ENCODE measurements at places on chromosomes 11 and 22.
A peak's percentile ranks its signal among the peaks of the same experiment; 100 is the strongest.

DNA sequence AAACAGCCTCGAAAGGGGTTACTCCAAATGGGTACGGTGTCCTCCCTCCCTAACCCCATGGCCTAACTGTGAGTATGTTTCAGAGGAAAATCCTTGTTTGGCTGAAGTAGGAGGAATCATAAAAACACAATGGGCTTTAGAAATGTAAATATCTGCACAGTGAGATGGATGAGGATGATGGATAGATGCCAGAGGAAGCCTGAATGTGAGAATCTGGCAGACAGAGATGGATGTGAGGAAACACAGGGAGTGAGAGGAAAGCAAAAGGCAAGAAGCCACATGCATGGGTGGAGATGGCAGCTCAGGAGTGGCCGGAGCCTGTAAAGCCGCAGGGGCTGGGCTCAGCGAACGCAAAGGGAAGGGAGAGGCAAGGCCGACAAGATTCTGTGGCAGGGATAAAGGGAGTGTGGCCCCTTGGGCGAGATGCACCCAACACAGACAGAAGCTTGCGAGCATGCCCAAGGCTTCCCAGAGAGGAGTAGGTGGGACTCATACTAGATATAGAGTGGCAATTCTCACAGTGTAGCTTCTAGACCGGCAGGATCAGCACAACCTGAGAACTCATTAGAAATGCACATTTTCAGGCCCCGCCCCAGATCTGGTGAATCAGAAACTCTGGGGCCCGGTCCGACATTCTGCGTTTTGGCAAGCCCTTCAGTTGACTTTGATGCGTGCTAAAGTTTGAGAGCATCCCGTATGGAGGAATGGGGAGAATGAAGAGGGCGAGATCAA lies 237.3 kb upstream of the CADM1 start:
- peak; percentile 31 for DNase-seq

DNA sequence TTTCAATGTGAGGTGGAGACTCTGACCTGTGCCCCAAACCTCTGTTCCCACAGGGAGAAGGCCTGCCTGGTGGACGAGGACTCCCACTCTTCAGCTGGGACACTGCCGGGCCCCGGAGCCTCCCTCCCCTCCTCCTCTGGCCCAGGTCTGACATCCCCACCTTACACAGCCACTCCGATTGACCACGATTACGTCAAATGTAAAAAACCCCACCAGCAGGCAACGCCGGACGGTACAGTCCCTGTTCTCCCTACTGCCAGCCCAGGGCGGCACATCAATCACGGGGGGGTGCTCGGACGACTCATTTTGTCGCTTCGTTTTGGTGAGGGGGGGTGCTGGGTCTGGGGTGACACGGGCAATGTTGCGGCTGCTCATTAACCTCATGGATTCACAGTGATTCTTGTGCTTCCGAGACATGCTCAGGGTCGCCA lies 83.3 kb upstream of the SUSD2 start:
- DNase-seq: no peak

- DNase-seq: no peak
Measured at GRCh38 chr11:94066901-94067429, 45.8 kb downstream of the HEPHL1 start.

DNA sequence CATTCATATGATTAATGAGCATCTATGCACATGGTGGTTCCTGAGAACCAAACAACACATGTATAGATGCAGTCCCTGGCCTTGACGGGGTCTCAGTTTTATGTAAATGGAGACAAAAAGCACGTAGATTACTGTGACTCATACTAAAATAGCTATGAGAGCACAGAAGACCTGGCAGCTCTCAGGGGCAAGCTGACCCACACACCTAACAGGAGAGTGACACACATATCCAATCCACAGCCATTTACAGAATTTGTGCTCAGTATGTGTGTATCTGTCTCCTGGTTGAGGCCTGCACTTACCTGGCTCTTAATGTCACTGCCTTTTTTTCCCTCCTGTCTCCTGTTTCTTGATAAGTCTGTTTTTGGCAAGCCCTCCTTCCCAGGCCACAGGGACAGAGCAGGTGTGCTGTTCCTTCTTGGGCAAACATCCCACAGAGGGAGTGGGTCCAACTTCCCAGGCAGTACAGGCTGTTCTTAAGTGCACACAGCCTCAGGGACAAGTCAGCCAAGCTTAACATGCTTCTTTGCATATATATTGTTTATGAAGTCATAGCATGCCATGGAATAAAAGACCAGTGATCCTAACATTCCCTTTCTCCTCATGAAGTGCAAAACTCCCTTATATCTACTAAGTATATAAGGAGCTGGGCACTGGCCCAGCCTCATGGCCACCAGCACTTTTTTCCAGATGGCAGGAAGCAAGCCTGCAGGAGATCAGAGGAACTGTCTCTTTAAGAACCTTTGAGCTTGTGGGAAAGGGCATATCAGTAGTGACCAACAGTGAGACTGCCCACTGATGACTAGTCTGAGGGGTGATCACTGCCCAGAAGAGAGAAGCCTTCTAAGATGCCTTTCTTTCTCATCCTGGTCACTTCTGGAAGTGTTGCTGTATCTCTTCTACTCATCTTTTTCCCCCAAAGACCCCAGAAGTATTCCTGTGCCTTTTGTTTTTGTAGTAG lies 124.7 kb upstream of the CCDC90B start:
- no peak for DNase-seq

DNA sequence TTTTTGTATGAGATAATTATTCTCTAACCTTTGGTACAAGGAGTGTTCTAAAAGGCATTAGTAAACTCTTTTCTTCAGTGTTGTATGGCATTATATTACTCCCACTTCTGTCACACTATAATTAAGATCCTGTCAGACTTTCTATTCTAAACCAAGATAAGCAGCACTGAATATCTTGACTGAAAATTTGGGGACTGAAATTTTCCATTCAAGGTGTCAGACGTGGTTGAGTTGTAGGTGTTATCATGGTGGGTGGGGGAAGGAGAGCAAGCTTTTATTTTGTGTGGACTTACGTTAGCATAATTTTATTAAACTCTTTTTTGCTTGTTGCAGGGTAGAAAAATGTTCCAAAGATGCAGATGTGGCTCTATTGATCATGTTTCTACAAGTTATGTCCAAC lies 22.9 kb downstream of the MUC15 start:
- DNase-seq: no peak

DNA sequence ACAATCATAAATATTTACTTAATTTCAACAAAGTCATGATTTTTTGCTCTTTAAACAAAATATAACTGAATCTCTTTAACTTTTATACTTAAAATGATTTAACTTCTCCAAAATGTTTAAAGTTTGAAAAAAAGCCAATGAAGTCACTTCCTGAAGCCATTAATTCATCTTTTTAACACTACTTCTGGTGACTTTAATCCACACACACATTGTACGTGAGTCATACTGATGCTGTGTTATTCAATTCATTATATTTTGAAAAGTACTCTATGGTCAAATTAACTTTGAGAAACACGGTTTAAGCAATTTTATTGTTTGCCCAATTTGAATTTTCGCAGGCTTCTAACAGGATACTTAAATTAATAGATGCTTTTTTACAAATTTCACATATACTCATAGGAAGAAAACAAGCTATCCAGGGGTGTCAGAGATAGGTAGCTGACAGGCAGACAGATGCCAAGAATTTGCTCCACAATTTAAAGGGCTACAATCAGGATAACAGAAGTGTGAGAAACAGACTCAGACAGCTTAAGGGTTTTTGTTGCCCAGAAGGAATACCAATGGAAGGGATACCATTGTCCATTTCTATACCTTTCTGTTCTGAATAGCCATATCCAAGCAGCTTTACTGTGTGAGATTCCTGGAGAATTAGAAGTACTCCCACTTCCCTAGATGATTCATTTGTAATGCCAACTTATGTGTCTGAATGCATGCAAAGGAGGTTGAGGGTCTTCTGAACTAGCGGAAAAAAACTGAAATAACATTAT lies 118.4 kb downstream of the RBFOX2 start:
- DNase-seq: no peak

- DNase-seq: no peak
Measured at GRCh38 chr22:29732883-29733282, 13.1 kb downstream of the CABP7 start.

DNA sequence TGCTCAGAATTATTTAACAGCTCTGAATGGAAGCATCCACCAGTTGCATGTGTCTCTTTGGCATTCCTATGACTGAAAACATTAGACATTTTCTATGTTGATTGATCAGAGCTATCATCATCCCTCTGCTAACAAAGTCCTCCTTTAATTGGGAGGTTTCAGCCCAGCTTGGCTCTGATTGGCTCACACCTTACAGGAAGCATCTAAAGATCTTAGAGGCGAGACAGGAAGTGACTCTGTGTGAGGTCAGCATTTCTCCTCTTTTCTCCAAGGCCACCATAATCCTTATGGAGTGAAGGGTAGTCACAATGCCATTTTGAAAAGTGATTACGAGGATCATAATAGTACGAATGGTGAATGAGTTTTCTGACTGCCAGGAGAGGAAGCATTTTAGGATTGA lies 260.8 kb downstream of the MIAT start:
- DNase-seq: no peak

GRCh38 chr11:34619062-34619516 lies 1.8 kb upstream of the EHF start:
- no peak for DNase-seq

DNA sequence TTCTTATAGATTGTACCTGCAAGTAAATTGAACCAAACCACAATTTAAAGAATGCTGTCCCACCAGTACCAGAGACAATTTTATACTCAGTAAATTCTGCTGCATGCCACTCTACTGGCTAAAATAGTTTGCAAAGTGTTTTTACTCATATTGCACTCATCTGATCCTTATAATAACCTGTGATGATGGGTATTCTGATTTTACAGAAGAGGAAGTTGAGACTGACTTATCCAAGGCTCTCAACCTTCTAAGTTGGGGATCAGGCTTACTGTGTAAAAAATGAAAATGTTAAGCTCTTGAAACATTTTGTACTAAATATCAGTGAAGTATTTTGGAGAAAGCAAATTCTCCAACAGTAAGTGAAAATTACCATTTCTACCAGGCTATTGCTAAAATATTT lies 37.9 kb downstream of the RNF169 start:
- no peak for DNase-seq

DNA sequence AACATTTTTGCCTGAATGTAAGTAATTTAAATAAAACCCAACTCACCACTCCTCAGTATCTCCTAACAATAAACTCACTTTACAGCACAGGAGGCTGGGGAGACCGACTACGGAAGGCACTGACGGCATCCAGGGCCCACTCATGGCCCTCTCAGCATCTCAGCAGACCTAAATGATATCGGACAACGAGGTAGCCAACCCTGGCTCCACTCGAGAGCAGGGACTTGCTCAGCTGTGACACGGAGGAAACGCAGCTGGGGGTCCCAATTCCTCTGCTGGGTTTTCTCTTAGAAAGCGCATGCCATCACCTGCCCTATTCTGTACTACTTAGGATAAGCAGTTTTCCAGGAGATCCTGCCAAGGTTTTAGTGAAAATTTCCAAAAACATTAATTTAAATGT lies 109.1 kb upstream of the BID start:
- no peak for DNase-seq

- peak; percentile 30 for DNase-seq
Measured at GRCh38 chr22:27880778-27881394, 38.2 kb downstream of the PITPNB start.

- DNase-seq: no peak
Measured at GRCh38 chr11:19107125-19107524, 9.8 kb upstream of the ZDHHC13 start.

DNA sequence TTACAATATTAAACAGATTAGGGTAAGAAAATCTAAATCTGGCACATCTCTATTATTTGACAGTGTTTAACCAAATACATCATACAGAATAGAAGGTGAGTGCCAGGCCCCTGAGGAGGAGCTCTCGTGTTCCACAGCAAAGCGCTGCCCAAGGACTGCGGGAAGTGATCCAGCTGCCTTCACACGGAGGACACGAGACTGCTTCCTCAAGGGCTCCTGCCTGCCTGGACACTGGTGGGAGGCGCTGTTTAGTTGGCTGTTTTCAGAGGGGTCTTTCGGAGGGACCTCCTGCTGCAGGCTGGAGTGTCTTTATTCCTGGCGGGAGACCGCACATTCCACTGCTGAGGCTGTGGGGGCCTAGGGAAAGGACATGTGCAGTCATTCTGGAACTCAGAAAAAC lies 71.1 kb downstream of the NCAPD3 start:
- DNase-seq: no peak

DNA sequence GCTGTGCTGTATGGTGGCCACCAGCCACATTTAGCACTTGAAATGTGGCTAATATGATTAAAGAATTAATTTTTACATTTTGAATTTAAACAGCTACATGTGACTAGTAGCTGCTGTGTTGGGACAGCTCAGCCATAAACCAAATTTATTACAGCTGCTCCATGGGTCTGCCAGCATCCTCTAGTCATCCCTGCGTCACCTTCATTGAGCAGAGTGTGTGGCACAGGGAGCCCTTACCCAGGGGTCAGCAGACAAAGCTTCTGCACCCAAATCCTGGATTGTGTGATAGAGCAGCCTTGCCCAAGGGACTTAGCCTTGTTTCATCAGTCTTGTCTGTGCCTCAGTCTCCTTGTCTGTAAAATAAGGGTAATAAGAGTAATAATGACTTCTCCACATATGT lies 19.4 kb upstream of the ACCSL start:
- no peak for DNase-seq

DNA sequence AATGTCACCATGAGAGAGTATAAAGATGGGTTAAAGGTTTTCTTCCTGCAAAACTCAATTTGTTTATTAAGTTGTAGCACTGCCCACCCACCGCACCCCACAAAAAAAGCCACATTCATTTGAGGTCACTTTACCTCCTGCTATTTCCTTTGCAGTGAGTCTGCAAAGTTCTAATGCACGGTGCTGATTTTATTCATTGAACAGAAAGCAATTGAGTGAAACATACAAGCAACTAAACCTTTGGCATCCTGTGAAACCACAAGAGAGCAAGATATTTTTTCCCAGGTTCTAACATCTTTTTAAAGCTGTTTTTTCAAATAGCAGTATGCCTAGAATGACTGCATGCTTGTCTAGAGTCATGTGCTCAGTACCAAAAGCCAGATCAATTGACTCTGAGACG lies 39.0 kb downstream of the RRAS2 start:
- no peak for DNase-seq

DNA sequence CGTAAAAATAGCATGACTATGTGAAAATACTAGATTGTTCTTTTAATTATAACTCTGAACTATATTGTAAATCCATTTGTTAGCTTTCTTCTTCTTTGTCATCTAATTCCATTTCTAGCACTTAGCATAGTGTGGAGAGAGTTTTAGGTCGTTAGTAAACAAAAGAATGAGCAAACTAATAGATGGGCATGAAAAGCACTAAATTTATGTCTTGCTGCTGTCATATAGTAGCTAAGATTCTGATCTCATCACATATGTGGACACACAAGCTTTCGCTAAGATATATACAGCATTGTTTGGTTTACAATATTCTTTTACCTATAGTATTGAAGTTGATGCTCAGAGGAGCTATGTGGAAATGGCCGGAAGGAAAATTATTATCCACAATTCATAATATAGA lies 370.5 kb downstream of the CNTN5 start:
- no peak for DNase-seq

GRCh38 chr22:24214467-24215285 lies 30.2 kb downstream of the GGT5 start:
- DNase-seq: no peak

DNA sequence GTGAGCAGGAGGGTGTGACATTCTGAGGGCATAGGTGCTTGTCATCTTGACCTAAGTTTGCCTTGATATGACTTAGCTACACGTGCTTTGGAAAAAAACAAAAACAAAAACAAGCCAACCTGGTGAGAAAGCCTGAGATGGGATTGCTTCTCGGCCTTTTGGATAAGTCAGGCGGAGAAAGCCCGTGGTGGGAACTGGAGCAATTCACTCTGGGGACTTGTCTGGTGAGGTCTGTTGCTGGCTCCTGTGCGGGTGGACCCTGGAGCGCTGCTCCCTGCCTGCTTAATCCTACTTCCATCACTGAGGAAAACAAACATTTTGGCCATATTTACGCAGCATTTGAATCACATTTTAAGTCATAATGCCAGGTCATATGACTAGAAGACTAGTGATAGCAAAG lies 100.3 kb downstream of the SNX19 start:
- no peak for DNase-seq
